ENCODE measurements at places on chromosomes 5 and 9.

DNA sequence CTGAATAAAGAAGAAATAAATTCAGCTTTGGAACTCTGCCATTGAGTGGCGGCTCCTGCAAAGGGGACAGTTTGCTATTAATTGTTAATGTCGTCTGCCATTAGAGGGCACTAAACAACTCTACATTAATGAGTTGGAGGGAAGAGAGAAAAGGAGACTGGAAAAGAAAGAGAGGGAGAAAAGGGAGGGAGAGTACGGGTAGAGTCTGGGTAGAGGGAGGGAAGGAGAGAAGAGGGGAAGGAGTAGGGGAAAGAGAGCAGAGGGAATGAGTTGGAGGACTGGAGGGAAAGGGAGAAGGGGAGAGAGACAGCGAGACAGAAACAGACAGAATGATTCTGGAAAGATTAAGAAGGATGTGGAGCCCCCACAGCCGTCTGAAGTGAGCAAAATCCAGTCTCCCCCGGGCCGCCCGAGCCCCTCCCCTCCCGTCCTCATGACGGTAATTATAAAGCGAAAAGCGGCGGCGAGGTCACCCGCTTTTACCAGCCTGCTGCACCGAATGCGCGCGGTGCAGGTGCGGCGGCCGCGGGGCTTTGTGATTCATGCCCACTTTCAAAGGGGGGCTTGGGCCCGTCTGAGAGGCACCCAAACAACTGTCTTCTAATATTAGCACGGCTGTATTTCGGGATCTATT, 1.9 kb upstream of the FST start:
- DNase-seq: peak; percentile 56

DNA sequence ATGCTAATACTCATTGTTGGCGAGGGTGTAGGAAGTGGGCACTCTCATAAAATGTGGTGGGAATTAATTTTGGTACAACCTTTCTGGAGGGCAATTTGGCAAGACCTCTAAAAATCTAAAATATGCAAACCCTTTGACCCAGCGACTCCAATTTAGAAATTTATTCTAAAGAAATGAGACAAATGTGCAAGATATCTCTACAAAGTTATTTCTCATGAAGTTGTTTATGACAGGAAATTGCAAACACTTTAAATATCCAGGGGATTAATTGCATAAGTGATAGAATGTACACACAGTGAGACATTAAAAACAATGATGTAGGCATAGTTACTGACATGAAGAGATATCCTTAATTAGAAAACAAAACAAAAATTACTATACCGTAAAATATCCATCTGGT, 246.3 kb upstream of the MAP3K1 start:
- no peak for DNase-seq

GRCh38 chr5:53330491-53330890, 149.9 kb upstream of the FST start:
- no peak for DNase-seq

- no peak for DNase-seq
Measured at GRCh38 chr9:8364026-8364752, 564.6 kb upstream of the DMAC1 start.

Data from GM03348 (cell line).